ENCODE measurements at places on chromosomes 4 and X.

DNA sequence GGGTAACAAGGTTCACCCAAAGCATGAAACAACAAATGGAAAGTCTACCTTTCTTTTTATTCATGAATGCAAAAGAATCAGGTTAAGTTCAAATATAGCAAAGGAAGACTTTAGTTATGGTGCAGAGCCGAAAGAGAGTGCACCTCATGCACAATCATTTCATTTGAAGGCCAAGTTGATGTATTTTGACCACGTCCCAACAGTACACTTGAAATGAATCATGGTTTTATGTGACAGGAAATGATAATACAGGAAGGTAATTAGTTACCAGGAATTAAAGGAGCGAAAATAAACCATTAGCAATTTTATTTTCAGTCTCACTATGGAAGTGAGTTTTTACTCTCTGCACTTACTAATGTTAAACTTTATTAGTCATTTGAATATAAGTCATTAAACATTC is 281.2 kb upstream of the DIAPH2 start:
- no peak for DNase-seq

GRCh38 chr4:62627141-62627540 is 1427.0 kb downstream of the ADGRL3 start:
- no peak for DNase-seq

DNA sequence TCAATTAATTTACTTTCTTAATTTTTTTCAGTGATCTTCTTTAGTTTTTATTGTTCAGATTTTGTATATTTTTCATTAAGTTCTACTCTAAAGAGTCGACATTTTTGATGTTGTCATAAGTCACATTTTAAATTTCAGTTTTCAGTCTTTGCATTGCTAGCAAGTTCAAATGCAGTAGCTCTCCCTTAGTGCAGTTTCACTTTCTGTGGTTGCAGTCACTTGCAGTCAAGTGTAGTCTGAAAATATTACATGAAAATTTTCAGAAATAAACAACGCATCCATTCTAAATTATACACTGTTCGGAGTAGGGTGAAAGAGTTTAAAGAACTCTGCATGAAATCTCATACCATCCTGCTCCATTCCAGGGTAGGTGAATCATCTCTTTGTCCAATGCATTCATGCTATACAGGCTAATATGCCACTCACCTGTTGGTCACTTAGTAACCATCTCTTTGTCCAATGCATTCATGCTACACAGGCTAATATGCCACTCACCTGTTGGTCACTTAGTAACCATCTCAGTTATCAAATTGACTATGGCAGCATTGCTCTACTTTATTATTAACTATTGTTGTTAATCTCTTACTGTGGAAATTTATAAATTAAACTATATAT is 356.9 kb downstream of the STPG2 start:
- no peak for DNase-seq

GRCh38 chr4:128854433-128854832 is 44.9 kb downstream of the JADE1 start:
- no peak for DNase-seq
